ENCODE measurements at places on chromosomes 13 and 19.
A peak's percentile ranks its signal among the peaks of the same experiment; 100 is the strongest.

- DNase-seq, result no peak
These were observed 29.1 kb downstream of the CEBPG start for GRCh38 chr19:33402421-33403220.

GRCh38 chr13:47917022-47917574, 84.0 kb downstream of the SUCLA2 start:
- no peak for DNase-seq

- DNase-seq, result peak; percentile 40
These were observed 76.0 kb upstream of the LSM14A start for GRCh38 chr19:34096020-34096915.

- no peak for DNase-seq
These were observed 48.7 kb upstream of the ITM2B start for GRCh38 chr13:48184260-48184659.

- no peak for DNase-seq
These were observed 4.3 kb downstream of the MYH14 start for GRCh38 chr19:50207730-50208129.

DNA sequence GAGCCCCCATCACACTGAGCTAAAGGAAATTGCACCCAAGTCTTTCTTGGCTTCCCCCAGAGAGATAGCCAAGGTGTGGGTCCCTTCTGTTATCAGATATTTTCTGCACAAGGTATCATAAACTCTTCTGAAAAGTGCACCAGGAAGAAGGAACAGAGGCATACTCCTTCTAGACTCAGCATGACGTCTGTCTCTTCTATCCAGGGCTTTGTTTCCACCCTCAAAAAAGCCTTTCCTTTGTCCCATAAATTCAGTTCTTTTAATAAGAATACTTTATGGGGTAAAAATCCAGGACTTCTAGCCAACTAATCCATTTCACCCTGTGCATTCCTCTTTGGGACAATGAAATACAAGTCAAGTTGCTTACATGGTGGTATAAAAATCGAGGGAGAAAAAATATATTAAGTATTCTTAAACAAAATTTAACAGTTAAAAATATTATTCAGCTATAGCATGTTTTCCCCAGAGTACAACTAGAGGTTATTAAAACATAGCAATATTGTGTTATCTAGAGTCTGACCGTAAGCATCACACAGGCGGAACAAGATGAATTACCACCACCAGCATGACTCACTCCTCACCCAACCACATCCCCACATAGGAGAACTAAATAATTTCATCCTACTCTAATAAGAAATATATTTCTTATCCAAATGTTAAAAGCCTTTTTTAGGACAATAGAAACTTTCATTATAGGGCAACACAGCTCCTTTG, 79.9 kb upstream of the GPC6 start:
- DNase-seq, result no peak

- peak; percentile 92 for DNase-seq
These were observed 286.5 kb downstream of the MYO16 start for GRCh38 chr13:108915634-108916512.

GRCh38 chr13:97986835-97987234, 33.4 kb downstream of the IPO5 start:
- no peak for DNase-seq

GRCh38 chr13:52012512-52012836, 276 bp downstream of the ALG11 start:
- DNase-seq, result no peak

DNA sequence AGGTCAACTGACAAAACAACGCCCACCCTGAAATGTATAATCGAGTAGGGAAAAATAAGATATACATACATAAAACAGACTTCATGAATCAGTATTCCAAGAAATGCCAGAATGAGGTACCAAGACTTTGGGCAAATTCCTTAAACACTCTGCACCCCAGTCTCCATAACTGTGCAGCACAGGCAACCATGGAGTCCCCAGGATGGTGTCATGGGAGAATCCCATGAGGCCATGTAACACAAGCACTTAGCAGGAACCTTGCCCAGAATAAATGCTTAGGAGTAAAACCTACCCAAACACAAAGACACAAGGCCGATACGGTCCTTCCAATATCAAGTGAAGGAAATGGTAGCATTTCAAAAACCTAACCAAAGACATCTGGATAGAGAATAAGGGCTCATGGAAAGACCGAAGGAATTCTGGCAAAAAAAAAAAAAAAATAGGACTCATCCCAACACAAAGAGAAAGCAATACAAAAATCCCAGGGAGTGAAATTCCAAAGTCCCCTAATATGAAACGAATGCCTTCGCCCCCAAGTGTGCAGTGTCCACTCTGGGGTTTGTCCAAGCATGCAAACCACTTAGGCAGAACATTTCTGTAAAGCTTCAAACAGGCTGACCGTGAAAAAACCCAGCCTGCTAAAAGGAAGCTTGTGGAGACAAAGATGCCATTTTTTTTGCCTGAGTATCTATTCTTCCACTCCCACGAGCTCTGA, 11.1 kb downstream of the ZC3H4 start:
- no peak for DNase-seq

DNA sequence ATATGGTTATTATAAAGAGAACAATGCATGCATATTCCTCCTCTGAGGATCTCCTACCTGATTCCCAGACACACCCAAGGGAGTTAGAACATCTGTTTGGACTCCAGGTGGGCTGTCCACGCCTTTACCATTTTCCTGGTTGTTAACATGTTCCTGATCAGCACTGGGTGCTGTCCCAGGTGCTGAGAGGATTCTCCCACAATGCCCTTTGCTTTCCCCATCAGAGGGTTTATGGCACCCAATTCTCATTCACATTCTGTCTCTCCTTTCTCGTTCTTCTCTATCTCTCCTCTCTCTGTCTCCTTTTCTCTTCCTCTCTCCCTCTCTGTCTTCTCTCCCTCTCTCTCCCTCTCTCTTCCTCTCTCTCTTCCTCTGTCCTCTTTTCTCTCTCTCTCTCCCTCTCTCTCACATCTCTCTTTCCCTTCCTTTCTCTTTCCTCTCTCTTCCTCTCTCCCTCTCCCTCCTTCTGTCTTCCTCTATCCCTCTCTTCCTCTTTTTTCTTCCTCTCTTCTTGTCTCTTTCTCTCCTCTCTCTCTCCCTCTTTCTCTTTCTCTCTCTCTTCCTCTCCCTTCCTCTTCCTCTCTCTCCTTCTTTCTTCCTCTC, 3.3 kb upstream of the RDH13 start:
- no peak for DNase-seq

- DNase-seq, result no peak
These were observed 15.2 kb downstream of the INTS6 start for GRCh38 chr13:51437550-51438127.

DNA sequence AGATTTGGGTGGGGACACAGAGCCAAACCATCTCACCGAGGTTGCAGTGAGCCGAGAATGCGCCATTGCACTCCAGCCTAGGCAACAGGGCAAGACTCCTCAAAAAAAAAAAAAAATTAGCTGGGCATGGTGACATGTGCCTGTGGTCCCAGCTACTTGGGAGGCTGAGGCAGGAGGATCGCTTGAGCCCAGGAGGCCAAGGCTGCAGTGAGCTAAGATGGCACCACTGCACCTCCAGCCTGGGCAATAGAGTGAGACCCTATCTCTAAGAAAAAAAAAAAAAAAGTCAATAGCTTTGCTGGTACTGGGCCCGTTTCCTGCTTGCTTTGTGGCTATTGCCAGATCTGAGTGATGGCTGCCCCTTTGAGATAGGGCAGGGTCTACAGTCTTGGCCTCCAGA, 13.1 kb downstream of the ACP7 start:
- DNase-seq, result no peak

GRCh38 chr13:24281188-24282008, 28.0 kb upstream of the C1QTNF9 start:
- DNase-seq, result no peak

DNA sequence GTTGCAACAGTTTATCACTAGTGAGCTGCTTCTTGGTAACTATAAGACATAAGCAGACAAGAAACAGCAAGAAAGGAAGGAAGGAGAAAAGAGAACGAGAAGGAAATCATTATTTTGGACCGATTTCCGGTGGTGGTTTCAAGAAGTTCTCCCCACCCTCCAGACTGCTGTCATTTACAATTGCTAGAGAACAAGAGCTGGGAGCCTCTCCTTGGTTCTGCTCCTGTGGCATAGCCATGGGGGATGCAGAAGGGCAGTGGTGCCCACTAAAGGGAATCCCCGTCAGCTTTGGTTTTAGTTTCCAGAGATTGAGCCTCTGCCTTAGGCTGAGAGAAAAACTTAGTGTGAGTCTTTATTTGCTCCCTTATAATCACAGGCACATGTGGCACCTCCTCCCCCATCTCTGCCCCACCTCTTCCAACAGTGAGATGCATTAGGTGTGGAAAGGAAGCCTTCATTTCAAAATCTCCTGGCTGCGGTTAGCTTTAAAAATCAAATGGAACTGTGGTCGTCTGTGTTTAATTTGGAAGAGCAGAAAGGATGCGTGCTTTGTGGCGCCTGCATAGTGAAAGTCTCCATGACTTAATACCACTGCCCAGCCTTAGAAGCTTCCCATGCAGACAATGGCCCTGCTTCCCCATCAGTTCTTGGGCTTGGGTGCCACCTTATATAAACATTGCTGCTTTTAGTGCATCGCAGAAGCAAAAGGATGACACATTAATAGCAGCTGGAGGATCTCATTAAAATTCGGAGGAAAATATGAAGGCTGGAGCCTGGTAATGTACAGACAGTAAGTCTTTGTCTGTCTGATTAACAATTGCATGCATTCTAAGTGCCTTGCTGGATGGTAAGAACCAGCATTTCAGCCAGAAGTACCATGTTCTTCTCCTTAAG, 25.0 kb downstream of the LRCH1 start:
- DNase-seq, result no peak

GRCh38 chr13:21075011-21075378, 13.6 kb upstream of the LATS2 start:
- no peak for DNase-seq

DNA sequence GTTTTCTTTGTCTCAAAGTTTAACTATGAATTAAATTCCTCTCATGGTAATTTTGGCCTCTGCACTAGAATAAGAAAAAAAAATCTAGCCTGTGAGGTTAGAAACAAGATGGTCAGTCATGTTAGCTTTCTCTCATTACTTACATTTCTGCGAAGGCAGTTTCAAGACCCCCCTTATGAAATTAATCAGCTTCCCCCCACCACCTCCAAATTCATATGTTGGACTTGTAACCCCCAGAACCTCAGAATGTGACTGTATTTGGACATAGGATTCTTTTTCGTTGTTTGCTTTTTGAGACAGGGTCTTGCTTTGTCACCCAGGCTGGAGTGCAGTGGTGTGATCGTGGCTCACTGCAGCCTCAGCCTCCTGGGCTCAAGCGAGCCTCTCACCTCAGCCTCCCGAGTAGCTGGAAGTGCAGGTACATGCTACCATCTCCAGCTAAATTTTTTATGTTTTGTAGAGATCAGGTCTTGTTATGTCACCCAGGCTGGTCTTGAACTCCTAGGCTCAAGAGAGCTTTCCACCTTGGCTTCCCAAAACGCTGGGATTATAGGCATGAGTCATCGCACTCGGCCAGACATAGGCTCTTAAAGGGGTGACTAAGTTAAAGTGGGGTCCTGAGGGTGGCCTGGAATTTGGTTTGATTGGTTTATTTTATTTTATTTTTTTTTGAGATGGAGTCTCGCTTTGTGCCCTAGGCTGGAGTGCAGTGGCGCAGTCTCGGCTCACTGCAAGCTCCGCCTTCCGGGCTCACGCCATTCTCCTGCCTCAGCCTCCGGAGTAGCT, 1.4 kb downstream of the PLA2G4C start:
- DNase-seq, result no peak

Data from NCI-H2029 (cell line).